ENCODE measurements at places on chromosomes 3 and 15.

DNA sequence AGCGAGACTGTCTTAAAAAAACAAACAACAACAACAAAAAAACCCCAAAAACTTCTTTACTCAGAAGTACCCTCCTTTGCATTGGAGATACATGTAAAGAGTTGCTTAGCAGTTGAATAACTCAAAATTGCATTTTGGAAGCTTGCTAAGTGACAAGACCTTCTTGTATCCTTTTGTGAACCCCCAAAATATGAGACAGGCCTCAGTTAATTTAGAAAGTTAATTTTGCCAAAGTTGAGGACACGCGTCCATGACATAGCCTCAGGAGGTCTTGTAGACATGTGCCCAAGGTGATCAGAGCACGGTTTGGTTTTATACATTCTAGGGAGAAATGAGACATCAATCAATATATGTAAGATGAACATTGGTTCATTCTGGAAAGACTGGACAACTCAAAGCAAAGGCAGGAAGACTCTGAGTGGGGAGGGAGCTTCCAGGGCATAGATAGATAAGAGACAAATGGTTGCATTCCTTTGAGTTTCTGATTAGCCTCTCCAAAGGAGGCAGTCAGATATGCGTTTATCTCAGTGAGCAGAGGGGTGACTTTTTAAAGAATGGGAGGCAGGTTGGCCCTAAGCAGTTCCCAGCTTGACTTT lies 1.7 kb upstream of the ARF4 start:
- DNase-seq: no peak

GRCh38 chr3:157103860-157104259 lies 56.1 kb downstream of the CCNL1 start:
- no peak for DNase-seq

GRCh38 chr3:194265996-194266964 lies 84.8 kb downstream of the CPN2 start:
- no peak for DNase-seq

GRCh38 chr3:69428657-69429255 lies 42.9 kb upstream of the FRMD4B start:
- no peak for DNase-seq

DNA sequence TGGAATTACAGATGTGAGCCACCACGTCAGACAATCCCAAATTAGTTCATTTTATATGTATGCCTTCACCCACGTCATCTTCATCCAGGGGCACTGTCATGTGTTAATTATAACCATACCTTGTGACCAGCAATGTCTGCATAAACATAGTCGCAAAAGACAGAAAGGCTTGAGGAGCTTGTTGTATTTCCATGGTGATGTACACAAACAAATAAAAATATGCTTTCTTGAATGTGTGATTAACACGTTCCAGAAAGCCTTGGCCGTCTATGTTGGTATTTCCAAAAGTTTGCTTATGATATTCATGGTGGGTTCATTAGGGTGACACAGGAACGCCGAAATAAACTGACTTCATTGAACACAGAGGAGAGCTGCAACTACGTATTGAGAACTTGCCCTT lies 524.7 kb upstream of the ZNF717 start:
- no peak for DNase-seq

DNA sequence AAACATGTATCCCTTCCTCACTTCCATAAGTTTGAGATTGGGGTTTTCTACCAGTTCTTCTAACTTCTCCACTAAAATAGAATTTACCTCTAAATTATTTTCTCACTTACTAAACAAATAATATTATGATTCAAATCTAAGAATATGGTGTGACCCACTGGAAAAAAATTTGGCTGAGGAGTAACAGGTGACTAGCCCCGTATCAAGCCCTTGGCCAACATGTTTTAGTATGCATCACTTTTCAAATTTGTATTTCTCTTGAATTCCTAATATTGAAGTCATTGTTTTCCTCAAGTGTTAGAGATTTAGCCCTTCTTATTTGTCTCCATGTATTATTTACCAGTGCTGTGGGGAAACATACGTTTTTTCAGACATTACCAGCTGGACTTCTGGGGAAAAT lies 759.4 kb downstream of the NSUN3 start:
- DNase-seq: no peak

DNA sequence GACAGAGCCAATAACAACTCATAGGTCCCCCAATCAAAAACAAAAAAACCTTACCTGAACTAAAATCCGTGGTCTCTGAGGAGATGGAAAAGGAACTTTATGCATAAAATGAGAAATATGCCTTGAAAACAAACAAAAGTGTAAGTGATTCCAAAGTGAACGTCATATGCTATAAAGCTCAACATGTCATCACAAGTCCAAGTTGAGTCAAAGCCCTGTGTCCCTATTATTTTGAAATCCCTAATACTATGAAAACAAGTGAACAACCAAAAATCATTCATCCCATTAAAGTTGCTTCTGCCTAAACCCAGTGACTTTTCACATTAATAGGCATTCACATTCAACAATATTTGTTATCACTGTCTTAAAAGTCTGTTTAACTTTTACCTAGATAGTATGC lies 59.4 kb downstream of the DENND4A start:
- no peak for DNase-seq

GRCh38 chr3:196513697-196514349 lies 1.3 kb downstream of the SMCO1 start:
- no peak for DNase-seq

- no peak for DNase-seq
Observed at GRCh38 chr3:137194301-137194700, 236.5 kb downstream of the IL20RB start.

- no peak for DNase-seq
Observed at GRCh38 chr3:162602619-162603018, 1106.0 kb downstream of the OTOL1 start.

DNA sequence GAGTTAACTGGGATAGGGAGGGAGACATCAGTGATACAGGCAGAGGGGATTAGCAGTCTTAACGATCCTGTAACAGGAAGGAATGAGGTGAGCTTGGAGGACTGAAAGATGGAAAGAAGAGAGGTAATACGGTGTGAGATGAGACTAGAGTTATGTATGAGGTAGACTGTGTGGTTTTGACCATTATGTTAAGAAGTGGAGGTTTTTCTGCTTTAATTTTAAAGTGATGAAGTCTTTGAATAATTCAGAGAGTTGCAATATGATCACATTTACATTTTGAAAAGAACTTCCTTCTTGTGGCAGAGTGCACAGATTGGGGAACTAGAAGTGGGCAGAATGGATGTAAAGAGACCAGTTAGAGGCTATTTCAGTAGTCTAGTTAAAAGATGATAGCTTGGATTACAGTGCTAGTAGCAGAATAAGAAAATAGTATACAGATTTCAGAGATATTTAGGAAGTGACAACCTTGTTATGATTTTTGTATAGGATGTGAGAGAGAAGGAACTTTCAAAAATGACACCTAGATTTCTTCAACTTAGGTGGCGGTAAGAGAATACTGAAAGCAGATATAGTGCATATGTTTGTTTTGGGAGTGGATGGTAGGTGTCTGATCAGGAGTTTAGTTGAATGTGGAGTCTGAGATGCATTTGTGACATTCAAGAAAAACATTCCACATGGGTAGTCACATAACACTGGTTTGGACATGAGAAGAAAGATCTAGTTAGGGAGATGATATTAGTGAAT lies 40.5 kb downstream of the STT3B start:
- no peak for DNase-seq

DNA sequence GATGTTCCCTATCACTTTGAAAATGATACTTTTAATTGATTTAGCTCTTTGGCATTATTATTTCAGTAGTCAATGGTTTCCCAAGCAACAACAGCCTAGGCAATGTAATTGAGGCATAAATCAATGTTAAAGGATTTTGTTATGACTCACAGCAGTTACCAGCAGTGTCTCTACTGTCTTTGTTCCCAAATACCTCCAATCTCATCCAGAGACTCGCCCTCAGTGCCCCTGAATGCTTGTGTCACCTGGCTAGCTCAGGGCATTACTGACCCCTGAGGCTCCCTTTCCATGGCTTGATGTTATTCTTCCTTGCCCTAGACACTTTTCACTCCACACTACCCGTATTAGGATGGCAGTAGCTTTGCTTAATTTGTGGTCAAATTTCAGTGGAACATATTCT lies 227.2 kb downstream of the SQOR start:
- no peak for DNase-seq

DNA sequence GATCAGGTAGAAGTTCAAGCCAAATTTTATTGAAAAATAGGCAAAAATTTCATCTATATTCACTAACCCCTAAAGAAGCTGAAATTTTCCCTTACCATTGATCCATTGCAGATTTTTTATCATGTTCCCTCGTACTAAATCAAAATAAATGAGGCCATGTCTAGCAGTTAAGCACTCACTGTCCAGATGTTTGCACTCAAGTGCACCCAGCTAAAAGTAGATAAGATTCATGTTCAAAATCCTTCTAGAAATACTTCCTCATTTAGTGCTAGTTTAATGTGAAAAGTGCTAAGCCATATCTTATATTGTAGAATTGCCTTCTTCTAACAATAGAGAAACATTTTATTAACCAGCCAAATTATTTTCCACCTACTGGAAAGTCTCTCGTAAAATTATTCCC lies 164.7 kb upstream of the UBE2E2 start:
- no peak for DNase-seq

DNA sequence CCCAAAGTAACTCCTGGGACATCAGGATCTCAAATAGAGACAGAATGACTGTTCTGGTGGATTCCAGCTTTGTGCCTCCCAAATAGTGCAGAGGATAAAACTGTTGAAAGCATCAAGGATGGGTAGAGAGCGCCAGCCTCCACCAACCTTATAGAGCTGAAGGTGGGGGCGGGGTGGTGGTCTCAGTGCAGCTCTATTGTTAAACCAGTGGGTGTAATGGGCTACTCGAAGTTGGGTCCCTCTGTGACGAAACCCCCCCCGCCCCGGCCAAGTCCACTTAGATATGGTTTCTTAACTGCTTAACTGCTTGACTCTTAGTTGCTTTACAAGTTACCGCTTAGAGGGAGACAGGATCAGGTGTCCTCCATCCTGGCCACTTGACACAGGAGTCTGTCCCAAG lies 22.7 kb downstream of the DHX30 start:
- DNase-seq: no peak

DNA sequence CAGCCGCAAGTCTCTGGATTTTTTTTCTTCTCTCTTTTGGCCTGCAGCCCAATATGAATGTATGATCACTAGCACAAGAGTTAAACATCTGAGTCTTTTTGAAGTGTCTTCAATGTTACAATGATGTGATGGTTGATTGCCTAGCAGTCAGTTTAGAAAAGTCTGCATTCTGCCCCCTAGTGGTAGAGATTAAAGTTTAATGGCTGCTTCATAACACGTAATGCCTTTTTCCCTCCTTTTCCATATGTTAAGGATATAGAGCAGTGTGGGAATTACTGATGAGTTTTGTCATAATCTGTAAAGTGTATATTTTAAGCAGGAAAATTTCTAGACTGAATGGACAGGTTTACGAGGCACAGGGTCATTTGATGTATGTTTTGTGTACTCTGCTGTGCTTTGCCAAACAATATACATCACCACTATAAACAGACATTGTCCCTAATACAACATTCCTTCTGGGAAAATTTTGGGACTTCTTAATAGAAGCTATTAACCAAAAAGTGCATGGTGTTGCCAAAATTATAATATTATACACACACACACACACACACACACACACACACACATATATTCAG lies 1038.5 kb upstream of the NR2F2 start:
- DNase-seq: peak; percentile 23

DNA sequence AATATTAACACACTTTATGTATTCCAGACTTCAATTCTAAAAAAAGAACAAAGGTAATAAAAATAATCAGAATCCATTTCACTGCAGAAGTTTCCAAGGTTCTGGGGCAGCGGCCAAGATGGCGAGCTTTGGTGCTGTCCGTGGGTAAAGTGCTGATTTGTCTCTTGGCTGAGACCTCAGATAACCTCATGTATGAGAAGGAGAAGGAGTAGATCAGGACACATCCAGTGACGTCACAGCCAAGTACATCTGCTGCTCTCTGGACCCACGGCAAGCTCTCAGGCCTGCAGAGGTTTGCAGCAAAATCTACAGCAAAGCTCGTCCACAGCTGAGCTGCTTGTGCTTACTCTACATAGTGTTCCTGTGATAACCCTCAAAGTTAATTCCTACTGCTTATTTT lies 165.7 kb downstream of the MAGI1 start:
- no peak for DNase-seq

- no peak for DNase-seq
Observed at GRCh38 chr3:183638101-183638852, 2.9 kb downstream of the KLHL24 start.

GRCh38 chr15:98551936-98552562 lies 96.3 kb upstream of the IGF1R start:
- DNase-seq: no peak

GRCh38 chr3:65702202-65702601 lies 336.5 kb downstream of the MAGI1 start:
- no peak for DNase-seq

DNA sequence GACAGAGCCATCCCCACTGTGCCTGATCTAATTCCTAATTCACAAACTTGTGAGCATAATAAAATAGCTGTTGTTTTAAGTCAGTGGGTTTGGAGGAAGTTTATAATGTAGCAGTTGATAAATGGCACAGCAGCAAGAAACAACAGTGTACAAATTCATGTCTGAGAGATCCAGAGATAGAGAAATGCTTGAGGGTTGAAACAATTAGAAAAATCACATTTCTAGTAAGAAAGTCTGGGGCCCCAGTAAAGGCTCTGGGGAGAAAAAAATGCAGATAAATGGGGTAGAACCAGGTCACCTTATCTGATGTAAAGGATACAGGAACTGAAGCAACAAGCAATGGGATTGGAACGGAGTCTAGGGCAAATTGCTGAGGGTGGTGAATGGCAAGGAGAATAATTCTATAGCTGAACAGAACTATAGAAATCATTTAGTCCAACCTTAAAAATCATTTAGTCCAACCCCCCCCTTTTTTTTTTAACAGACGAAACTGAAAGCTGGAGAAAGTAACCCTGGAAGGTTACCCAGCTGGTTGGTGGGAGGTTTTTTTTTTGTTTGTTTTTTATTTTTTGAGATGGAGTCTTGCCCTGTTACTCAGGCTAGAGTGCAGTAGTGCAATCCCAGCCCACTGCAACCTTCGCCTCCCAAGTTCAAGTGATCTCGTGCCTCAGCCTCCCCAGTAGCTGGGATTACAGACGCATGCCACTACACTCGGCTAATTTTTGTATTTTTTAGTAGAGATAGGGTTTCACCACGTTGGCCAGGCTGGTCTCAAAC lies 14.3 kb upstream of the SHQ1 start:
- no peak for DNase-seq

DNA sequence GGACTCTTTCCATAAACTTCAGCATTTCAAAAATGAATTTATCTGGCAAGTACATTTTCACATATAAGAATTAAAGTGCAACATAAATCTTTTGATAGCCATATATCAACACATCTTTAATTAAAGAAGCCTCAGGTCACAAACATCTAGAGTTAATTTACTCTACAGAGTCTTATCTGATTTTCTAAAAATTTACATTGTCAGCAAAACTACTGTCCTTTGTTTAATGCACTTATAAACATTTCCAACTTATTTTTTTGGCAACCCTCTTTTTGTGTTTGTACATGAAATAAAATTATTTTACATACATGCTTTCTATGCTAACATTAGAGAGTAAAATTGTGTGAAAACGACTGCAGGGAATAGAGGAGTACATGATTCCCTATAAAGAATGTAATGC lies 416.8 kb upstream of the ARL6 start:
- DNase-seq: no peak

All from CD4-positive, alpha-beta T cell treated with Interleukin-2 at 100 ng/mL for 4 hours (primary cell).